ENCODE measurements at places on chromosomes 4 and X.
A peak's percentile ranks its signal among the peaks of the same experiment; 100 is the strongest.

GRCh38 chrX:69238114-69238886 lies 73.0 kb upstream of the PJA1 start:
- no peak for DNase-seq

DNA sequence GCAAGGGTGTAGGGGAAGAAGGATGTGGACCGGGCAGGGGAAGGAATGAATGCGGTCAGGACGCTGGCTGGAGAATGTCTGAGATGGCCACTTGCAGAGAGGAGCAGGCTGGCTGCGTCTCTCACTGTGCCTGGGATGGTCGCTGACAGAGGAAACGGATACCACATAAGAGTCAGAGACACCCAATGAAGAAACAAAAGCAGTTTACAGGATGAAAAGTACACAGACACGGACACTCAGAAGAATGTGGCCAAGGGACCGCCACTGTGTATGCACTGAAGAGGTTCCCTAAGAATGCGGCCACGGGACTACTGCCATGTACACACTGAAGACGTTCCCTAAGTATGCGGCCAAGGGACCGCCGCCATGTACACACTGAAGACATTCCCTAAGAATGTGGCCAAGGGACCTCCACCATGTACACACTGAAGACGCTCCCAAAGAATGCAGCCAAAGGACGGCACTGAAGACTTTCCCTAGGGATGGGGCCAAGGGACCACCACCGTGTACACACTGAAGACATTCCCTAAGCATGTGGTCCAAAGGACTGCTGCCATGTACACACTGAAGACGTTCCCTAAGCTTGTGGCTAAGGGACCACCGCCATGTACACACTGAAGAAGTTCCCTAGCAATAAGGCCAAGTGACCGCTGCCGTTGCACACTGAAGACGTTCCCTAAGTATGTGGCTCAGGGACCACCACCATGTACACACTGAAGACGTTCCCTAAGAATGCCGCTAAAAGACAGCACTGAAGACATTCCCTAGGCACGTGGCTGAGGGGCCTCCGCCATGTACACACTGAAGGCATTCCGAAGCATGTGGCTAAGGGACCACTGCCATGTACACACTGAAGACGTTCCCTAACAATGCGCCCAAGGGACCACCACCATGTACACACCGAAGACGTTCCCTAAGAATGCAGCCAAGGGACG lies 32.2 kb downstream of the DHRSX start:
- DNase-seq = no peak

DNA sequence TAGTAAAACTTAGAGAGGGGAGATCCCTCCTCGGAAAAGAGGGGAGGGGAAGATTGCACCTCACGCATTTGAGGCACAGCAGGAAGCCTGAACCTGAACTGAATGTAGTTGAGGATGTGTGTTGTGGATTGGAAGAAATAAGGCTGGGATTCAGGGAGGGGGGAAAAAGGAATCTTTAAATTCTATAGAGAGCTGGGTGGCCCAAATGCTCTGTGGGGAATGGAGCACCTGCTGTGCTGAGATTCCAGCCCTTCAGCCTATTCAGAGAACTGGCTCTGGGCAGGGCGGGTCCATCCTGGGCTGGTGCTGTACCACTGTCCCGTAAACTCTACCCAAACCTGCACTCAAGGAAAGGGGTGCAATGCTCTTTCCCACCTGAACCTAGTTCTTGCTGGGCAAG lies 4.1 kb downstream of the FOXO4 start:
- no peak for DNase-seq

DNA sequence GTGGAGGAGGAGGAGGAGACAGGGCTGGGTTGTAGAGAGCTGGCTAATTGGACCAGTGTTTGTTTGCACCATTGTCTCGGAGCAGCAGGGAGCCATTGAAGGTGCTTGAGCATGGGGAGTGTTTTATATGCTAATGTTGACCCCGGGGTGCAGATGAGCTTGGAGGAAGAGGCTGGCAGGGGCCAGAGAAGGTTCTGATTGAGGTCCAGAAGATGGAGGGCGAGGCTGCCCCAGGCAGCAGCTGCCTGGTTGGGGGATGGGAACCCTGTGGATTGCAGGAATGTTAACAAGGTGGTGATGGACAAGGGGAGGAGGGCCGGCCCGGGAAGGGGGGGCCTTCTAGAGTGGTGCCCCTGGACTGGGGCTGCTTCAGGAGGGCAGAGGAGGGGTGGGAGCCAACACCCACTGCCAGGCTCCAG lies 18.0 kb downstream of the DOK7 start:
- no peak for DNase-seq

GRCh38 chr4:10728016-10728415 lies 43.4 kb upstream of the CLNK start:
- DNase-seq = no peak

GRCh38 chr4:105619188-105619931 lies 66.9 kb downstream of the ARHGEF38 start:
- no peak for DNase-seq

- DNase-seq = no peak
Measured at GRCh38 chrX:145953628-145954027, 136.0 kb downstream of the SLITRK2 start.

DNA sequence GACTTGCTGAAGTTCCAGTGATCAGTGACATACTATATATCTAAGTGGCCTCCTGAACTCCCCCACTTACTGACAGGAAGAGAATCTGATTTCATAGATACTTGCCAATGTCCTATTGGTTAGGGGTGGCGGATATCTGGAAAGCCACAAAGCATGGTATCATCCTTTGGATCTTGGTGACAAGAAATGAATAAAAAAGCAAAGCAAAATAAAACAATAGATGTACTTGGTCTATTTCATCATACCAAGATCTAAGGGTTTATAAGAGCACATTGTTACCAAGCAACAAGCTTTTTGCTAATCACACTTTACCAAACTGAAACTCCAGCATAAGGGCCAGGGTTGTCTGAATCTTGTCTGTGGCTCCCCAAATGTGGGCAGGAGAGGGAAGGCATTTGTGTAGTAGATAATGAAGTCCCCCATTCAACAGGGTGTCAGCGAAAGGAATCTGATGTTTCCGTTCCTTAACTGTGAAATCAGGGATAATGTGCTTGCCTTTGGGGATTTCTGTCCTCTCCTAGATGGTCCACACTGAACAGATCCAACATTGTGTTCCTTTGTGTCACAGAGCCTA lies 125.0 kb upstream of the SMIM10 start:
- DNase-seq = no peak

- no peak for DNase-seq
Measured at GRCh38 chr4:31917334-31917733, 1197.2 kb downstream of the PCDH7 start.

GRCh38 chr4:28675582-28675981 lies 1814.9 kb downstream of the STIM2 start:
- no peak for DNase-seq

- no peak for DNase-seq
Measured at GRCh38 chrX:71992711-71993110, 82.1 kb downstream of the NHSL2 start.

GRCh38 chrX:139091878-139092277 lies 380.4 kb upstream of the FGF13 start:
- no peak for DNase-seq

GRCh38 chr4:174210952-174211490 lies 72.4 kb downstream of the FBXO8 start:
- DNase-seq = no peak

- no peak for DNase-seq
Measured at GRCh38 chr4:44679060-44679459, 840 bp downstream of the GUF1 start.

- no peak for DNase-seq
Measured at GRCh38 chr4:85569730-85570299, 94.9 kb downstream of the ARHGAP24 start.

- no peak for DNase-seq
Measured at GRCh38 chrX:1421433-1422134, 29.7 kb upstream of the SLC25A6 start.

- no peak for DNase-seq
Measured at GRCh38 chr4:80035336-80035735, 37.7 kb downstream of the ANTXR2 start.

- DNase-seq = no peak
Measured at GRCh38 chr4:2834001-2834921, 9.4 kb upstream of the ADD1 start.

GRCh38 chr4:16764622-16765021 lies 133.8 kb downstream of the LDB2 start:
- DNase-seq = peak; percentile 10

DNA sequence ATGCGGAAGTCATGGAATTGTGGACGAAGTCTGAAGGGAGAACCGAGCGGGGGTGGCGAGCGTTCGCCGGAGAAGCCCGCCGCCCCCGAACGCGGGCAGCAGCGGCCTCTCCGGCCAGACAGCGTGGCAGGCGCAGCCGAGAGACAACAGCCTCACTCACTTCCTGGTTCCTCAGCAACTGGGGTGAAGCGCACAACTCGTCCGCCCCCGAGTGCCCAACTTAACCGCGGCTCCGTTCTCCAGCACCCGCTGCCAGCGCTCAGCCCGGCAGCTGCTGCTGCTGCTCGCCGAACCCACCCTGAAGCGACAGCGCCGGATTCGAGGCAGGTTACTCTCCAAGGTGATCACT lies 68.0 kb downstream of the NOCT start:
- peak; percentile 71 for DNase-seq

DNA sequence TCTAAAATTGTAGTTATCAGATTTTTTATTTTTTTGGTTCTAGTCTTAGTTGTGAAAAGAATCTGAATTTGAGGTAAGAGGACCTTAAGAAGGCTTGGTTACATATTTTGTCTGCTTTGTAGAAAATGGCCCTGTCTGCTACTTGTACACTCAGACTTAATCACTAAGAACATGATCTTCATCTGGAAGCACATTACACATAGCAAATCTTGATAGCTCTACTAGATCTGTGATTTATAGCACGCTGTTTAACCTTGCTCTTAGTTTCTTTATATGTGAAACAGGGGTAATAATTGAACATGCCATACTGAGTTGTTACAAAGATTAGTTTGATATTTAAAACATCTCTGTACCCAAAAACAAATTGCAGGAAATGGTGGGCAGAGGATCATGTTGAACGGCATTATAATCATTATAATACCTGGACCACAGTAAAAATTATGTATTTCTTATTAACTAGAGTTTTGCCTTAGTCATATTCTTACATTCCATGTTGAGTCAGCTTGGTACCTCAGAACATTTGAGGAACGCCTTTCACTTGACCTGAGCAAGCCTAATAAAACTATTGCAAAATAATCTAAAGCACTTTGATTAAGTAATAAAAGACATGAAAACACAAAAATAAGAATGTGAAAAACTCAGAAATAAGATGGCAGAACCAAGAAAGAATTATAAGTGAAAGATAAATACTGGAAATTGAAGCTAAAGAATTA lies 738.0 kb upstream of the AADAT start:
- no peak for DNase-seq

- DNase-seq = no peak
Measured at GRCh38 chrX:21963731-21964405, 23.4 kb downstream of the SMS start.
